ENCODE measurements at places on chromosomes 1 and 21.

DNA sequence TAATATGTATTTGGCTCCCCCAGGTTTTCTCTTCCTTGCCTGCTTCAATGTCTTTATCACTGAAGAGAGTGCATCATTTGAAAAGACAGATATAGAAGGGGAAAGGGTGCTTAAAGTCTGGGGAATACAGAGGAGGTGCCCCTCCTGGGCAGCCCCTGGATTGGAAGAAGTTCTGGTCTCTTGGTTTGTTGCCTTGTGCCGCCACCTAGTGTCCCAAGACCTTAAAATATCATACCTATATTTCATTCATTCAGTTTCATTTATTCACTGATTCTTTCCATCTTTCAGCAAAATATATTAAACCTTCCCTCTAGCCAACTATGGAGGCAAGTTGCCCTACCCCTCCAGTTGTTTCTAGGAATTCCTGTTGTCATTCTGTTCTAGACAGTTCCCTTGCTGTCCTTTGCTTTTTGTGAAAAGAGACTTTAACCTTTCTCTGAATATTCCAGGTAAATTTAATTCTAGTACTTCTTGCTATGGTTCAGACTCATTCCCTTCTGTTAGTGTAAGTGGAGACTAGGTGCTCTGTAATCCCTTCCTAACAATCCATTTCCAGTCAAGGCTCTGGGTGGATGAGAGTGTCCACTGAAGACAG, 56.1 kb downstream of the MEF2D start:
- no peak for DNase-seq

DNA sequence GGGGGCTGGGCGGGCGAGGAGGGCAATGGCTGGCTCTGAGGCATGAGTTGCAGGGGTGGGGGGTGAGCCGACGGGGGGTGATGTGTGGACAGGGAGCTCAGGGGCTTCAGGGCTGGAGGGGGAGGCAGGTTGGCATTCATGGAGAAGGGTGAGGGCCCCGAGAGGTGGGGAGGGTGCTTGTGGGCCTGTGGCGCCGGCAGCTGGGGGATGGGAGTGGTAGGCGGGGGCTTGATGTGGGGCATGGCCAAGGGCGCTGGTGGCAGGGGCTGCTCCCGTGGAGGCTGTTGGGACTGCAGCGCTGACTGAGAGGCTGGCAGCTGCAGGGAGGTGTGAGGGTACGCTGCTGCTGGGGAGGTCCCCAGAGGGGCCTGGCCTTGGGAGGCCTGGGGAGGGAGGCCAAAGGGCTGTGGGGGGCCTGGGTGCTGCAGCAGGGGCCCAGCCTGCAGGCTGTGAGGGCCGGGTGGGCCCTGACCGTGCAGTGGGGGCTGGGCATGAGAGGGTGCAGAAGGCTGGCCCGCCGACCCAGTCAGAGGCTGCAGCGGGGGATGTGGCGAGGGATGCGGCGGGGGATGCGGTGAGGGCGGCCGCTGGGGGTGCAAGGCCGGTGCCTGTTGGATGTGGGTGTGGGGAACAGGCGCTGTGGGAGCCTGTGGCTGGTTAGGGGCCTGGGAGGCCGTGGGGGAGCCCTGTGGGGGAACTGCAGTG, 42.7 kb downstream of the SLC45A1 start:
- DNase-seq: no peak

- DNase-seq: no peak
Measured at GRCh38 chr1:158646465-158646864, 40.0 kb downstream of the SPTA1 start.

GRCh38 chr1:46020010-46020409, 112.4 kb downstream of the PIK3R3 start:
- no peak for DNase-seq

DNA sequence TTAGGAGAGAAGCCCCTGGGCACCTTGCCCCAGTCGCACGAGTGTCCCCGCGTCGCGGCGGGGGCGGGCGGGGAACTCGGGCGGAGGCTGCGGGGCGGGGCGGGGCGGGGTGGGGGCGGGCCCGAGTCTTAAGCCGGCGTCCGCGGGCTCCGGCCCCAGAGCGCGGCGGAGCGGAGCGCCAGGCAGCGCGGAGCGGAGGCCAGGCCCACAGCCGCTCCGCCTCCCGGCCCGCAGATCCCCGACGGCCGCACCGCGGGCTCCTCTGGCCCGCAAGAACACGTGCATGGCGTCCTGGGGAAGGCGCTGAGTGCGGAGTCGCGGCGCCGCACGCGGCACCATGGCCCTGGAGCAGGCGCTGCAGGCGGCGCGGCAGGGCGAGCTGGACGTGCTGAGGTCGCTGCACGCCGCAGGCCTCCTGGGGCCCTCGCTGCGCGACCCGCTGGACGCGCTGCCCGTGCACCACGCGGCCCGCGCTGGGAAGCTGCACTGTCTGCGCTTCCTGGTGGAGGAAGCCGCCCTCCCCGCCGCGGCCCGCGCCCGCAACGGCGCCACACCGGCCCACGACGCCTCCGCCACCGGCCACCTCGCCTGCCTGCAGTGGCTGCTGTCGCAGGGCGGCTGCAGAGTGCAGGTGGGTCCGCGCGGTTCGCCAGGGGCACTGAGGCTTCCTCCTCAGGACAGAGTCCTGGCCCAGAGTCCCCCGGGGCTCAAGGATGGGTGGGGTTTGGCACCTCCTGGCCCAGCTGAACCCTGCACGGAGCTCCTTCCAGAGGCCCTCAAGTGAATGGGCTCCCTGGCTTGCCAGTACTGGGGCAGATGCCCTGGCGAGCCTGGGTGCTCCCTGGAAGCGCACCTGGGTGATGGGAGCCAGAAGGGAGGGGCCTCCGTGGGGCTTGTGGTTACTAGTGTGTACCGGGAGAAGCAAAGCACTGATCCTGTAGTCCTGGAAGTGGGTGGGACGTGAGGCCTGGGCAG, at the start of gene ESPN:
Gene ESPN (plus strand): TSS at position 158 of the 975 bp plus-strand sequence. CDS start 180 bp downstream, at position 338.
- DNase-seq: no peak

DNA sequence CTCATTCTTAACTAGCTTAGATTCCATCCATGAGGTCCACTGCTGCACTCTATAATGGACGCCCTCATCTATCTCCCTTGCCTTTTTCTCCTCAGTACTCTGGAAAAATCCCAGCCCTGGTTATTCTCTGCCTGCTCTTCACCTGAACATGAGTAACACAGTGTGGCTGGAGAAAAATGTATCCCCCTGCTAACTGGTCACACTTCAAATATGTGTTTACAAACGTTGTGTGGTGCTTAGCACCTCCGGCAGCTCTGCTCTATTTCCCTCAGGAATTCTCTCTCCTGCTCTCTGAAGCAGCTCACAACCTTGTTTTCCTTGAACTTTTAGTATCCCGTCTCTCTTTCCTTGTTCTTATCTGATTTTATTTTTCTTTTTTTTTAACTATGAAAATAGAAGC, 4.1 kb downstream of the SCCPDH start:
- DNase-seq: no peak

DNA sequence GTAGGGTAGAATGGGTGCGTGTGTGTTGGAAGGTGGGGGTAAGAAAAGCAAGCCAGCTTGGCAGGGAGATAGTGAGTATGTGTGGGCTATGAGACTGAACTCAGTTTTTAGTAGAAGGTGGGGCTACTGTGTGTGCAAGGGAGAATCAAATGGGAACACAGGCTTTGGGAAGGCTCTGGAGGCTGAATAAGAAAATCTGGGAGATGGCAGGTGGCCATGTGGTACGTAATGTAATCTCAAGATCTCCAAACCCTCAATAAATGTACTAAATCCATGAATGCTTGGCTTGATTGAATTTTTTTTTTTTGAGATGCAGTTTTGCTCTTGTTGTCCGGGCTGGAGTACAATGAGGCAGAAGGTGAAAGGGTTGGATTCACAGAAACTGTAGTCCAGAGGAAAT, 3.5 kb upstream of the ZSCAN20 start:
- no peak for DNase-seq

DNA sequence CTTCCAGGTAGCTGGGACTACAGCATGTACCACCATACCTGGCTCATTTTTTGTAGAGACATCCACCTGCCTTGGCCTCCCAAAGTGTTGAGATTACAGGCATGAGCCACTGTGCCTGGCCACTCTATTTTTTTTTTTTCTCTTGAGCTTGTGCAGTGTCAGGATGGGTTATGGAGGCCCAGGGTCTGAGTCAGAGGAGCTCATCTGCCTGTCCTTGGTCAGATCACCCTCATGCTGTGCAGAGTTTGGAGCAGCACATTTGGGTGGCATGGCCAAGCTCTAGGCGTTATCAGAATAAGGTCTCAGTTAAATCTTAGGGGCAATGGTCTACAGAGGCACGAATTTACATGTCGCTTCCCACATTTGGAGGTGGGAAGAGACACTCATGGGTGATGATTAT, 16.9 kb downstream of the METTL13 start:
- DNase-seq: no peak

- no peak for DNase-seq
Measured at GRCh38 chr1:40986328-40986783, 6.9 kb downstream of the CTPS1 start.

- DNase-seq: peak; percentile 60
Measured at GRCh38 chr1:228837817-228838716, 102.8 kb downstream of the RHOU start.

- DNase-seq: no peak
Measured at GRCh38 chr21:36210779-36211659, 54.4 kb downstream of the DOP1B start.

- peak; percentile 25 for DNase-seq
Measured at GRCh38 chr1:36258960-36259344, 34.7 kb downstream of the THRAP3 start.

GRCh38 chr1:89878256-89878655, 57.4 kb downstream of the LRRC8D start:
- no peak for DNase-seq

DNA sequence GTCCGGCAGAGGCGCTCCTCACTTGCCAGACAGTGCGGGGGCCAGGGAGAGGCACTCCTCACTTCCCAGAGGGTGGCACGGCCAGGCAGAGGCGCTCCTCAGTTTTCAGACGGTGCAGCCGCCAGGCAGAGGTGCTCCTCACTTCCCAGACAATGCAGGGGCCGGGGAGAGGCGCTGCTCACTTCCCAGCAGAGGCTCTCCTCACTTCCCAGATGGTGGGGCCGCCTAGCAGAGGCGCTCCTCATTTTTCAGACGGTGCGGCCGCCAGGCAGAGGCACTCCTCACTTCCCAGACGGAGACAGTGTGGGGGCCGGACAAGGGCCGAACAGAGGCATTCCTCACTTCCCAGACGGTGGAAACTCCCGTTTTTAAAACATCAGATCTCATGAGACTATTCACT, 238.4 kb upstream of the CACYBP start:
- DNase-seq: peak; percentile 8

GRCh38 chr21:46033410-46034400, 52.1 kb downstream of the COL6A1 start:
- no peak for DNase-seq

GRCh38 chr1:16183179-16183578, 27.3 kb upstream of the EPHA2 start:
- peak; percentile 60 for DNase-seq

DNA sequence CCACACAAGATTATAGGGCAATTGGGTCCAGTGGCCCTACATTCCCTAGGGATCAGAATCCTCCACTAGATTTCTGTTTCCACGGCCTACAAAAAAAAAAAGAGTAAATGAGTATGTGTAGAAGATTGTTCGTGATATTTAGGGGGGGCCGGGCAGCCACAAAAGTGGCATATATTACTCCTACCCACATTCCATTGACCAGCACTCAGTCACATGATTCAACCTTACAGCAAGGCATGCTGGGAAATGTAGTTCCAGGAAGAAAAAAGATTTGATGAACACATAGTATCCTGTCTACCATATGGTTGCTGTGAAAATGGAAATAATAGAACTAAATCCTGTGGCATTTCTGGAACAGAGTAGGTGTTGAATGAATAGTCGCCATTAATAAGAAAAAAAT, 43.4 kb upstream of the GJB5 start:
- DNase-seq: no peak

DNA sequence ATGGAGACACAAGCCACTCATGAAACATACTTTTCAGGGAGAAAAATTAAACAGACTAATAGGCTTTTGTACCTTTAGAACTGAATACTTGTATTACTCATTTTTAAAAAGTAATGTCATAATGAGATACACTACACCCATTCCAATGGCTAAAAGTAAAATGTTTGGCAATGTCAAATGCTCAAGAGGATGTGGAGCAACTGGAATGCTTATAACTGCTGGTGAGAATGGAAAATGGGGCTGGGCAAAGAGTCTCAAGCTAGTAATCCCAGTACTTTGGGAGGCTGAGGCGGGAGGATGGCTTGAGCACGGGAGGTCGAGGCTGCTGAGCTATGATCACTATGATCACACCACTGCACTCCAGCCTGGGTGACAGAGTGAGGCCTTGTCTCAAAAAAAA, 86.3 kb downstream of the NKAIN1 start:
- no peak for DNase-seq

DNA sequence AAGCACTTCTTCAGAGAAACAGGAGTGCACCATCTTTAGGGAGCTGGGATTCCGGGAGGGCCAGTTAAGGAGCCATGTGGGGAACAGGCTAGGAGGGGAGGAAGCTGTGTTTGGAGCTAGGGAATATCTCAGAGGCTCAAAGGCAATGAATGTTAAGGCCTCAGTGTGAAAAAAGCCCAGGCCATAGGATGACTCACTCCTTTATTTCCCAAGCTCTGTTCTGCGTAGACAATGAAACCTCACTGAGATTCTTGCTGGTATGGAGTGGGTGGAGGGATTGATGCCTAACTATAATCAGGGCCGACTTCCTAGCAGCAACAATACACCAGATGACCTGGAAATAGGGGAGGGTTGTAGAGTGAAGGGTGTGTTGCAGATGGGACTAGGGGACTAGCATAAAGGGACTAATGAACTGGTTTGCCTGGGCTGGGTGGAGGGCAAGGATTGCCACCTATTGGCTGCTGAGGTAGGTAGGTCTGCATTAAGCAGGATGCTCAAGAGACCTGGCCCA, 2.1 kb downstream of the GNAT2 start:
- peak; percentile 88 for DNase-seq

GRCh38 chr1:87898431-87898830, 569.8 kb downstream of the LMO4 start:
- DNase-seq: no peak

- peak; percentile 33 for DNase-seq
Measured at GRCh38 chr1:224733027-224733911, 117.2 kb downstream of the CNIH3 start.

DNA sequence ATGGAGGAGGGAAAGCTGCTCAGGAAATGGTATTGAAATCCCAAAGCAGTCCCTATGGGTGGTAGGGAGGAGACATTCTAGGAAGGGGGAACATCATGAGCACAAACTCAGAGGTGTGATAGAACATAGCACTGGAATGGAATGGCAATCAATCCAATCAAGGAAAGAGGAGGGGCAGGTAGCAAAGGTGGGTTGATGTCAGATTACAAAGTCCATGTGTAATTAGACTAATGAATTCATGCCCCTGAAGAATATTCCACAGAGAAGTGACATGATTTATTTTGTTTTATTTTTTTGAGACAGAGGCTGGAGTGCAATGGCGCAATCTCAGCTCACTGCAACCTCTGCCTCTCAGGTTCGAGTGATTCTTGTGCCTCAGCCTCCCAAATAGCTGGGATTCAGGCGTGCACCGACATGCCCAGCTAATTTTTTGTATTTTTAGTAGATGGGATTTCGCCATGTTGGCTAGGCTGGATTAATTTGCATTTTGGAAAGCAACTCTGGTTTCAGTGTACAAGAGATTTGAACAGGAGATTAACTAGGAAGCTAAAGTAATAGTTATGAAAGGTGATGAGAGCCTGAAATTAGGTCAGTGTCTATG, 36.1 kb downstream of the DEGS1 start:
- no peak for DNase-seq

Data from fibroblast of upper back skin (primary cell).